ENCODE measurements at places on chromosomes 7 and 10.

- no peak for DNase-seq
Observed at GRCh38 chr10:112115781-112116385, 67.7 kb downstream of the GPAM start.

DNA sequence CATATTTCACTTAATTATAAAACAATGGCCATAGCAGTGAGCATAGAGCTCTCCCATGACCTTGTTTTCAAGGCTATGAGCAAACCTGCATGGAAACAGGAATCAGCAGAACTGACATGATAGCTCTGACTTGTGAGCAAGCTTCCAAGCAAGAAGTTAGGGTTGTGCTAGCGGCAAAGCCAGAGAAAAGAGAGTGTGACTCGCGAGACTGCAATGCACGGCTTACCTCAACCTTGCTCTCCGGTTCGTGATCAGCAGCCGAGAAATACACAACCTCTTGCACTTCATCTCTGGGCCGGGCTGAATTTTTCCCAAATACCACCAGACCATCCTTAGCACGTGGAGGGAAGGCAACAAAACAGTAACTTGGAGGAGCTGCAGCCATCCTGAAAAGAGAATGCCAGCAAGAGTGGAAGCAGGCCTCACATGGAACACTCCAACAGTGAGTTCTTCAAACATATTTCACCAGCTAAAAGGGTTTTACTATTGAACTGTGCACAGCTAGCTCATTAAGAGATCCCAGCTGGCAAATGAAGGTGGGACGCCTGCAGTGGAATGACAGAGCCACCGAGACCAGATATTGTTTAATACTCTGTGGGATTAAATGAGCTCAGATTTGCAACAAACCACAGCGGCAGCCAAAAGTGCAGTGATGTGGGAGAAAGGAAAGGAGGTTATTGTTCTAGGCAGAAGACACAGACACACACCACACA lies 20.8 kb downstream of the SCRN1 start:
- no peak for DNase-seq

DNA sequence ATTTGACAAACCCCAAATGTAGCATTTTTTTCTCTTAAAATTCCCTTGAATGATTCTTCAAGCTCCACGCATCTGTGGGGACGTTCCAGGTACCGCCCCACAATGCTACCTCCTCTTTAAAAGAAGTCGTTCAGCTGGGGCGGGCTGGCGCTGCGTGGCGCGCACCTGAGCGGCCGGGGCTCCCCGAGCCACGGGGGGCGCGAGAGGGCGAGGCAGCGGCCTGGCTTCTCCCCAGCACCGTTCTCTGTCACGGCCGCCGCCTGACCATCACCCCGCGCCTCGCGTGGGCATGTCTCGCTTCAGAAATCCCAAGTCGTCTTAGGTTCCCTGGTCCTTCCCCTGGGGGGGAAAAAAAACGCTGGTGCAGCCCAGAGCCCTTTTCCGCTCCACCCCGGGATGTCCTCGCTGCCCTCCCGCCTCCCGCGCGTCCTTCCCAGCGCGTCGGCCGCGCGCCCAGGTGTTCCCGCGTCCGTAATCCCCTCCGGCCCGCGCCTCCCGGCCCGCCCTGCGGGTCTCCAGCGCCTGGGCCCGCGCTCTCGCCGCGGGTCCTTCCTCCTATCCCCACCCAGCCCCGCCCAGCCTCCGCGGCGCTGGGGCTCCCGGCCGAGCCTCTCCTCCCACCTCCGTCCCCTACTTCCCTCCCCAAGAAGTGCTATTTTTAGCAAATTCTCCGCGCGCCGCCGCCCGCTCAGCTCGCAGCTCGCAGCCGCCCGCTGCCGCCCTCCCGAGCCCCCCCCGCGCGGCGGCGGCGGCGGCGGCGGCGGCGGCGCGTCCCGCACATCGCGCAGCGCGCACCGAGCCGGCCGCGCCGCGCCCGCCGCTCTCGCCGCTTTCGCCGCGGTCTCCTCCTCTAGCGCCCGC lies 58.7 kb upstream of the PRPS1L1 start:
- DNase-seq: no peak

DNA sequence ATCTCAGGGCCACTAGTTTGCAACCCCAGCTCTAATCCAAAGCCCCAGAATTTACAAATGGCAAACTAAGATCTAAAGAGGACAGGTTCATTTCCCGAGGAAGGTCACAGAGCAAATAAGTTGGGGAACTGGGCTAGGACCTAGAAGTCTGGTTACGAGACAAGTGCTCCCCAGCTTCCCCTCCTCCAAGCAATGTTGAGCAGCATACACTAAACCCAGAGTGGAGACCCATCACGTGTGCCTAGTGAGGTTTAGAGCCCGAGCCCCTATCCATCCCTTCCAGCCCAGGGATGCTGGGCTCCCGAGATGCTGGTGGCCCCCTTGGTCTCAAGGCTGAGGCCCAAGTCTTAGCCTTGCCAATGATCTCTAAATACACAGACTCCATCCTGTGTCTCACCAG lies 209.5 kb upstream of the ZMIZ1 start:
- DNase-seq: no peak

All from T-cell (primary cell).